Dermis microvascular lymphatic vessel endothelial cell (primary cell): ENCODE measurements at places on chromosomes 6 and 20. TPM values are rescaled to one million over a fixed set of nuclear protein-coding genes. Genes with fewer than 3 reads are reported as not detected.

TRIM10 gene
- not detected in 2 replicates for total RNA-seq

SERPINB1 gene
- 18.3 and 36.3 TPM in 2 replicates for total RNA-seq

PCNA gene
- 97.1 and 173 TPM in 2 replicates for total RNA-seq

CST2 gene
- not detected in 2 replicates for total RNA-seq

R3HDML gene
- not detected in 2 replicates for total RNA-seq

DNA sequence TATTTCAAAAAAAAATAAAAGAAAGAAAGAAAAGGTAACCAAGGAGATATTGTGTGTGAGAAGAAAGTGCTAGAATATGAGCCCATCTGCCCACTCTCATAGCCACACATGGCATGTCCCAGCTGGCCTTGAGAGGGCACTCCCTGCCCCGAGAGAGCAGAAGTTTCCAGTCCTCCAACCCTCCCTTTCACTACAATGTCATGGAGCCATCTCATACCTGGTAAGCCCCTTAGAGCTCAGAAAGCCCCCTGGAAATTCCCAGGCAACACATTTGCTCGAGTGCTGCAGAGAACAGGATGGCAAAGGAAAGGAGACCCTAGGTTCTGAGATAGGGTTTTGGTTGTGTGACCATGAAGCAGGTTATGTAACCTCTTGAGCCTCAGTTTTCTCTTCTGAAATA is 75.8 kb upstream of the RIN2 start:
- DNase-seq, result no peak

DNA sequence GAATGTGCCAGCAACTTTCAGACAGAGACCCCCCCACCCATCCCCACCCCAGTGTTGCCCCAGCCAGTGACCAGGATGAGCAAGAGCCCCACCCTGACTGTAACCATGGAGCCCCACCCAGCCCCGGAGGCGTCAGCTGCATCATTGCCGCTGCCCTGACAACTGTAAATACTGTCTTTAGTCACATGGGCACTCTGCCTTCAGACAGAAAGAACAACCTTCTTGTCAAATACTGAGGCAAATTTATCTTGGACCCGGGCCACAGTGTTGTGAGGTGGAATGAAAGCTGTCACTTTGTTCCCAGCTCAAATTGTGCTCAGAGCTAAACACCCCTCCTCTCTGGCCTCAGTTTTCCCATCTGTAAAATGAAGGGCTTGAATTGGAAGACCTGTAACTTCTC is 23.7 kb downstream of the MOCS3 start:
- peak; percentile 9 for DNase-seq

- DNase-seq, result no peak
These were observed 208.2 kb upstream of the MAP3K7 start for GRCh38 chr6:90795078-90795477.

DNA sequence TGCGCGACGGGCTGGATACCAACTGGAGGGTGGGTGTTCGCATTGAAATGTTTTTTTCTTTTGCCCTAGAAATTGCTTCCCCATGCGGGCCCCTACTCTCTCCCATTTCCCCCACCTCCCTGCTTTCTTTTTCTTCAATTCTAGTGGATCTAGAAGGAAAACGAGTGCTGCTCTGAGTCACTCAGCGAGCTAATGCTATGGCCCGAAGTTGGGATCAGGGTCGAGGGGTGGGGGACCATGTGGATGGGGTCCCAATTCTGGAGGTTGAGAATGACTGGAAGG is 71.5 kb downstream of the SOX4 start:
- peak; percentile 15 for DNase-seq

DNA sequence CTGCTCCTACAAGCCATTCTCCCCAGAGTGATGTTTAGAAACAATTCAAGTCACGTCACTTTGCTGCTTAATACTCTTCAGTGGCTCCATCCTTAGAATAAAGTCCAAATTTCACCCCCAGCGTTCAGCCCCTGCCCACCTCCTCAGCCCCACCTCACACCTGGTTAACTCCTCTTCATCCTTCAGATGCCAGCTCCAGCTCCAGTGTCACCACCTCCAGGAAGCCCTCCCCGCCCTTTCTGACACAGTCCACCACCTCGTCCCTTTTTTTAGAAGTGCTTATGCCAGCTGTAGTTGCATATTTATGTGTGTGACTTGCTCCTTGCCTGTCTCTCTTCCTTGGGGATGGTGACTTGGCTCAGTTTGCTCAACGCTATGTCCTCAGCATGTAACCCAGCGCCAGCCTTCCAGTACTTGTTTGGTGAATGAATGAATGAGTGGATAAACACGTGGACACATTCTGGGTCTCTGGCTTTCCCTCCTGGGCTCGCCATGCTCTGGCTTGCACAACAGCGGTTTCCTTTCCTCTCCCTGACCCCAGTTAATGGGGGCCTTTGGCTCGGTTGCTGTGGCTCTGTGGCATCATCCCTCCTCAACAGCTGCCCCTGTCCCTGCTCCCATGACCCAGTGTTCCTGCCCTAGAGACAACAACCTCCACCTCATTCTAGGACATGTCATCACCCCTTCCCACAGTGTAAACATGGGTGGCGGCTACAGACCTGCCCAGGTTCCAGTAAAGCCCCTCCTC is 3.7 kb upstream of the IP6K3 start:
- no peak for DNase-seq

DNA sequence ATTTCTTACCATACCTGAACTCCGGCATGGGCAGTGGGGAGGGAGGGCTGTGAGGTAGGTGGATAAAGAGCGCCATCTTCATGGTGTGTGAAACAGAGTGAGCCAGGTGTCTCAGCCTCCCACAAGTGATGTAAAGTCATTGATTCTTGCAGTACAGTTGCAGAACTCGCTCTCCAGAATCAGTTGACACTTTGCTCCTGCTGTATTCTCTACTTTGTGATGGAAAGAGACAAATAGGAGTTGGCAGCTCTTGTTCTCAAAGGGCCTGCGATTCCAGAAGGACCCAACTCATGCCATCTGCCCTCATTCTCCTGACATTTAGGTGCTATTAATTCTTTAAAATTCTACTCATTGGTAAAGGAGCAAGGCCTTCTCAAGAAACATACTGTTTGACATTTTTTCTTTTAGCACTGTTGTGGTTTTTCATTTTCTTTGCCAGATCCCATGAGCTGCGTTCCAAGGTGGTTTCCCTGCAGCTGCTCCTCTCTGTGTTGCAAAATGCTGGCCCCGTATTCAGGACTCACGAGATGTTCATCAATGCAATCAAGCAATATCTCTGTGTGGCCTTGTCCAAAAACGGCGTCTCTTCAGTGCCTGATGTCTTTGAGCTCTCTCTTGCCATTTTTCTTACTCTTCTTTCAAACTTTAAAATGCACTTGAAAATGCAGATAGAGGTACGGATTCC is 49.3 kb downstream of the ARFGEF2 start:
- no peak for DNase-seq

DNA sequence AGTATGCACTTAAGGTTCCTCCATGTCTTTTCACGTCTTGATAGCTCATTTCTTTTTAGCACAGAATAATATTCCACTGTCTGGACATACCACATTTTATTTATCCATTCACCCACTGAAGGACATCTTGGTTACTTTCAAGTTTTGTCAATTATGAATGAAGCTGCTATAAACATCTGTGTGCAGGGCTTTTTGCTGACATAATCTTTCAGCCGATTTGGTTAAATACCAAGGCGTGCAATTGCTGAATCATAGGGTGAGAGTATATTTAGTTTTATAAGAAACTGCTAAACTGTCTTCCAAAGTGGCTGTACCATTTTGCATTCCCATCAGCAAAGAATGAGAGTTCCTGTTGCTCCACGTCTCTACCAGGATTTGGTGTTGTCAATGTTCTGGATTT is 44.9 kb upstream of the PHACTR2 start:
- no peak for DNase-seq

DNA sequence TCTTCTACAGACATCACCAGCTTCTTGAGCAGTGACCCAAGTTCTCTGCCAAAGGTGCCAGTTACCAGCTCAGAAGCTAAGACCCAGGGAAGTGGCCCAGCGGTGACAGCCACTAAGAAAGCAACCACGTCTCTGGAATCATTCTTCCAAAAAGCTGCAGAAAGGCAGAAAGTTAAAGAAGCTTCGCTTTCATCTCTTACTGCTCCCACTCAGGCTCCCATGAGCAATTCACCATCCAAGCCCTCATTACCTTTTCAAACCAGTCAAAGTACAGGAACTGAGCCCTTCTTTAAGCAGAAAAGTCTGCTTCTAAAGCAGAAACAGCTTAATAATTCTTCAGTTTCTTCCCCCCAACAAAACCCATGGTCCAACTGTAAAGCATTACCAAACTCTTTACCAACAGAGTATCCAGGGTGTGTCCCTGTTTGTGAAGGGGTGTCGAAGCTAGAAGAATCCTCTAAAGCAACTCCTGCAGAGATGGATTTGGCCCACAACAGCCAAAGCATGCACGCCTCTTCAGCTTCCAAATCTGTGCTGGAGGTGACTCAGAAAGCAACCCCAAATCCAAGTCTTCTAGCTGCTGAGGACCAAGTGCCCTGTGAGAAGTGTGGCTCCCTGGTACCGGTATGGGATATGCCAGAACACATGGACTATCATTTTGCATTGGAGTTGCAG is 15.2 kb downstream of the GTPBP2 start:
- DNase-seq, result no peak

GRCh38 chr6:123434186-123434585 is 202.6 kb downstream of the TRDN start:
- DNase-seq, result no peak

DNA sequence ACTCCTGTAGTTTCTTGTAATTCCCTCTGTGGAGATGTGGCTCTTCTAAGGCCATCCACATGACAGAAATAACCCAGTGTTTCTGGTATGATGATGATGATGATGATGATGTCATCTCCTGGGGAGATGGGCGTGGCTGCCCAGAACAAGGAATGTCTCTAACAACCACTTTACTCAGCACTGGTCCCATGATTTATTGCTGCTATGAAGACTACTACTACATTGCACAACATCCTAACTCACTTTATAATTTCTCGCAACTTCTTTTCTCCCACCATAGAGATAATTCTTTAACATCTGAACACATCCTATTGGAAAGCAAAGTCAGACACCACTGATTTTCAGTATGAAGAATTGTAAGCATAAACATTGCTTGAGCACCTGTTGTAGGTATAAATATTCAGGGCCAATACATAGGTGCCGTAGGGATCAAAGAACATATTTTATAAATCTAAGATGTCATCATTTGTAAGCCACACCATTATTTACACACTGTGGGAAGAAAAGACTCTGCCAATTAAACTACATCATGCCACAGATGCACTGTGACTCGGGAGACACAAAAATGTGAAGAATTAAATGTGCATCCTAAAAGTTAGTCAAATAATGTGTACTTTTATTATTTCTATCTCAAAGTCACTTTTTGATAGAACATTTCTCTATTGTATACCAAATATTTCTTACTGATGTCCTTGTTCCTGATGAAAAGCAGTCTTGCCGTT is 6.4 kb downstream of the TPMT start:
- DNase-seq, result peak; percentile 20

DNA sequence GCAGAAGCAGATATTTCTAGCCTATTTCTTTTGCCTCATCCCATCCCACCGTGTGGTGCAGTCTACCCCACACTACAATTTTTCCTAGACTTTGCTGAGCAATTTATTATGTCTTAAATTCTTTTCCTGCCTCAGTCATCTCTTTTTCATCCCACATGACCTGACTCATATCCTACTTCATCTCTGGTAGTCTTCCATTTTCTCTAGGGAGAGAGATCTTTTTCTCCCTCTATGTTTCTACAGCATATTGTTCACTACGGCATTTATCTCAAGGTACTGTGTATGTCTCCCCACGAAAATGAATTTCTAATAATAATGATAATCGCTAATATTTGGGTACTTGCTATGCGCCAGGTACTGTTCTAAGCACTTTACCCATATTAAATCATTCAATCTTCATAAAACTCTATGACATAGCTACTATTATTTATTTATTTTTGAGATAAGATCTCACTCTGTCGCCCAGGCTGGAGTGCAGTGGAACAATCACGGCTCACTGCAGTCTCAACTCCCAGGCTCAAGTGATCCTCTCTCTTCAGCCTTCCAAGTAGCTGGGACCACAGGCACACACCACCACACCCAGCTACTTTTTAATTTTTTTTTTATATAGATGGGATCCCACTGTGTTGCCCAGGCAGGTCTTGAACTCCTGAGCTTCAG is 15.6 kb downstream of the PDSS2 start:
- no peak for DNase-seq

- DNase-seq, result no peak
These were observed 117.3 kb downstream of the BCKDHB start for GRCh38 chr6:80223743-80224212.

- peak; percentile 4 for DNase-seq
These were observed 35.7 kb downstream of the TSPYL4 start for GRCh38 chr6:116218172-116218633.

- peak; percentile 7 for DNase-seq
These were observed 196.0 kb downstream of the BTBD3 start for GRCh38 chr20:12113468-12114371.

- DNase-seq, result no peak
These were observed 11.4 kb downstream of the DDX27 start for GRCh38 chr20:49230561-49231133.
